NCI-H526 (cell line): ENCODE measurements at places on chromosomes 7 and 10.

- DNase-seq: no peak
These were observed 178.0 kb downstream of the MDFIC start for GRCh38 chr7:115099906-115100305.

GRCh38 chr7:131056007-131056406 lies 271.7 kb upstream of the MKLN1 start:
- DNase-seq: no peak

- DNase-seq: no peak
These were observed 59.8 kb downstream of the BAMBI start for GRCh38 chr10:28737096-28737495.

GRCh38 chr10:48632166-48632565 lies 27.3 kb upstream of the ARHGAP22 start:
- DNase-seq: no peak

DNA sequence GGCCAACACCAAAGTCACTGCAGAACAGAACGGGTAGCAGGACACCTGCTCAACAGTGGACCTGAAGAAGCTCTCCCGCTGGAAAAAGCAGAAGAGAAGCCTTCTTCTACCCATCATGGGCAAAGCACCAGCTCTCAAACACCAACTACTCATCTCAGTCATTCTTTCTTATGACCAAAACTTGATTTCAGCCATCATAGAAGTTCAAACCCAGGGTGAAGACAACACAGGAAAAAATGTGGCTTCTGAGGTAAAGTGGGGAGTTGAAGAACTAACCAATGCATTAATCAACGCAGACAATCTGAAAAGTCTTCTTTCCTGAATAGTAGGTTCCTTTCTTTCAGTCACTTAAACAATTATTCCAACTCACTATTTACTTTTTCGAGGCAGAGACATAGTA lies 83.3 kb downstream of the ELMO1 start:
- DNase-seq: no peak

GRCh38 chr10:116272440-116273283 lies at the start of gene GFRA1:
Gene GFRA1 (minus strand): TSS chr10:116273206. CDS start chr10:116272029, 1,177 bp downstream.
- no peak for DNase-seq

DNA sequence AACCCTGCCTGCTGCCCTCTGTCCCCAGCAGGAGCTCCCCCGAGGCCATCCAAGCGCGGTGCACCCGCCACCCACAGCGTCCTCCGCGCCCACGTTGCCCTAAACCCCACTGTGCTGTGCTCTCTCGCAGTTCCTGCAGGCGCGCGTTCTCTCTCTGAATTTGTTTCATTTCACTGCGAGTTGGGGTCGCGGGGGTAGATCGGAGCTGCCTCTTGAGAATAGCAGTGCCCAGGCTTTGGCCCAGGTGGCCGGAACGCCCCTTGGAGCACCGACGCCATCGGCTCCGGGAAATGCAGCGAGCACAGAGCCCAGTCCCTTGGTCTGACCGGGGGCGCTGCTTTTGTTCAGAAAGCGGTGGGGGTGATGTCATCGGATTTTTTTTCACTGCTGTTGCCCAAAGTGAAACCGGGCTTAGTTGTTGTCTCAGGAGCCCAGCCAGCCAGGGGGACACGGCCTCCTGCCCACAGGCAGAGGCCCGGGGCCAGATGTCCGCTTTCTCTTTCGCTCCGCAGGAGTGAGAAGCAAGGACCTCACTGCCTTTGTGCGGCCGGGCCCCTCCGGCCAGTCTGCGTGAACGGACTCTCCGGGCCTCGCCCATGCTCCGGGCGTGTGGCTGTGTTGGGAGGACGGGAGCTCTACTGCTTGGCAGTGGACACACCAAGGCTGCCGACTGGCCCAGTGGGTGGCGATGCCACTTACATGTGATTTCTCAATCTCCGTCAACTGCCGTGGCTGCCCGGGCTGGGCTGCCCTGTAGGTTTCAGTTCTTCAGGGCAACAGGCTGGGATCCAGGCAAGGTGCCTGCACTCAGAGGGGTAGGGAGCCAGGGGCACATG lies 43.1 kb downstream of the FOXK1 start:
- no peak for DNase-seq

GRCh38 chr10:13859979-13860654 lies 273.4 kb downstream of the PRPF18 start:
- DNase-seq: no peak

- no peak for DNase-seq
These were observed 34.9 kb upstream of the ETV1 start for GRCh38 chr7:14024406-14024805.
